ENCODE measurements at places on chromosomes 11 and 22.

DNA sequence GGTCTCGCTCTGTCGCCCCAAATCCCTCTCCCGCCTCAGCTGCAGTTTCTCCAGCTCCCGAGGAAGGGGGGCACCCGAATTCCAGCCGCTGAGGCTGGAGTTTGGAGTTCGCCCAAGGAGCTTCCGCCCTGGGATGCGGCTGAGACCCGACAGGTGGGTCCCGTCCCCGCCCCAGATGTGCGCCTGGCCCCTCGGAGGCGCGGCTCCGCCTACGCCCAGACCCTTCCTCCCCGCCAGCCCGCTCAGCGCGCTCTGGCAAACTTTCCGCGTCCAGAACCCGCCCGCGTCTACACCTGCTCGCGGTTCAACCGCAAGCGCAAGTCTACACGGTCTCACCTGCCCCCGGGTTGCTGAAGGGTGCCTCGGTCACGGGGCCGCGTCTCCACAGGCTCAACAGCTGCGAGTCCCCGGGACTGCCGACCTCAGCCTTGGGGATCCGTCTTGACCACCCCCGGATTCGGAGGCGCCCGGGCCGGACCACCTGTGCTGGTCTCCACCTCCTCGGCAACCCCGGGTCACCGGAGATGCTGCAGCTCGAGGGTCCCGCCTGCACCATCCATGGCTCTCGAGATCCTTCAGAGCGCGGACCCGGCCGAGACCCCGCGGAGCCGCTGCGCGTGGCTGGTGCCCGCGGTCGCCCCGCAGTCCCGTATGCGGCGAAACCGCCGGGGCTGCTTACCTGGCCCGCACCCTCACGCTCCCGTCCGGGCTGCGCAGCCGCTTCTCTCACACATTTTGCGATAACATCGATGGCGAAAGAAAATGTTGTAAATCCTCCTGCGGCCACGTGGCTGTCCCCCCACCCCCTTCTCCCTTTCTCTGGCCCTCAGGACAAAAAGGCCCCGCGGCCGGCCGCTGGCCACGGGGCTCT, 63.6 kb downstream of the NFAM1 start:
- DNase-seq = no peak

GRCh38 chr11:19366992-19367709, 126.4 kb upstream of the E2F8 start:
- DNase-seq = no peak

GRCh38 chr11:103942646-103943045, 93.8 kb upstream of the DDI1 start:
- no peak for DNase-seq

DNA sequence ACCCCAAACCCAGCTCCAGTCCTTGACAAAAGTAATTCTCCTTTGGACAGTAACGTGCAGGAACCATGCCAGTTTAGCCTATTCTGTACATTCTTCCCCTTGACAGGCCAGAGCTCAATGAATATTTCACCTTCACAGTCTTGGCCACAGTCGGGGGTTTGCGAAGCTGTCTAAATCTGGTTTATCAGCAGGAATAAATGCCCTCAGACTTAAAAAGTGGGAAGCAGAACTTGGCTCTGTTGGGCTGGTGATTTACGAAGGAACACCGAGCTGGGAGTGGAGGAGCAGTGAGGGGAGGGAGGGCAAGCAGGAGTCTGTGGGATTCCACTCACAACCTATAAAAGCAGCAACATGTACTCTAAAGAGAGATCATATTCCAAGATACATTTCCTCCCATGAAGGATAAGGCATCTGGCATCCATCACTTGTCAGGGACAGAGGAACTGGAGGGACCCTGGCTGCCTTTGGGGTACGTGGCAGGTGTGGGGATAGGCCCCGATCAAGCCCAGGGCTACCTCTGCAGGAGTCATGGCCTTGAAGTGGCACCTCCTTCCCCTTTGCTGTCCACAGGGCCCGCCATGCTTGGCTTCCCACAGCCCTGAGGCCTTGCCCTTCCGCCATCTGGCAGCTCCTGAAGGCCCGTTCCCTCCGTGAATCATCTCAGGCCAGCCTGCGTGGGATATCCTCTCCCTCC, 154.3 kb downstream of the ADAMTS15 start:
- no peak for DNase-seq

DNA sequence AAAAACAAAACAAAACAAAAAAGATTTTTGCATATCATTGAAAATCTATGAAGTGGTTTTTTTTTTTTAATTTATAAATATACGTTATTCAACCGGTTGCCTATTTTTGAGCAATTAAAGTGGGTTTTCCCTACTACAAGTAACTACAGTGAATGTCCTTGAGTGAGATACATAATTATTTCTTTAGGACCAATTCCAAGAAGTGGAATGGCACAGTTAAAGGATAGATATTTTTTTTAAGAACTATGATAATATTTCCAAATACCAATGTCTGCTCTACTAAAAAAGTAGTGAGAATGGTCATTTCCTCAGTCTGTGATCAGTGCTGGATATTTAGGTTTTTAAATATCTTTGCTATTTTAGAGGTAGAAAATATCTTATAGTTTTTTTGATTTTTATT, 118.8 kb downstream of the TEAD1 start:
- no peak for DNase-seq

DNA sequence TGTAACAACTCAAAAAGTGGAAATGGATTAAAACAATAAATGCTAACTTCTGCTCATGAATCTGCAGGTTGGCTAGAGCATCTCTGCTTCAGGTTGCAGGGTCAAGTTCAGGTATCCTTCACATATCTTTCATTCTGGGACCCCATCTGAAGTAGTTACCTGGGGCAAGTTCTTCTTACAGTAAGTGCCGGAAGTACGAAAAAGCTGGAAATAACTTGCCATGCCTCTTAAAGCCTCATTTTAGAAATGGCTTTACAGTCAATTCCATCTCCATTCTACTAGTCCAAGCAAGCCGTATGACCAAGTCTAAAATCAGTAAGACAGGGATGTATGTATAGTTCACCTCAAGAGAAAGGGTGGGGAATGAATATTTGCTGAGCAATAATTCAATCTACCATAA, 93.7 kb downstream of the FCHSD2 start:
- no peak for DNase-seq

DNA sequence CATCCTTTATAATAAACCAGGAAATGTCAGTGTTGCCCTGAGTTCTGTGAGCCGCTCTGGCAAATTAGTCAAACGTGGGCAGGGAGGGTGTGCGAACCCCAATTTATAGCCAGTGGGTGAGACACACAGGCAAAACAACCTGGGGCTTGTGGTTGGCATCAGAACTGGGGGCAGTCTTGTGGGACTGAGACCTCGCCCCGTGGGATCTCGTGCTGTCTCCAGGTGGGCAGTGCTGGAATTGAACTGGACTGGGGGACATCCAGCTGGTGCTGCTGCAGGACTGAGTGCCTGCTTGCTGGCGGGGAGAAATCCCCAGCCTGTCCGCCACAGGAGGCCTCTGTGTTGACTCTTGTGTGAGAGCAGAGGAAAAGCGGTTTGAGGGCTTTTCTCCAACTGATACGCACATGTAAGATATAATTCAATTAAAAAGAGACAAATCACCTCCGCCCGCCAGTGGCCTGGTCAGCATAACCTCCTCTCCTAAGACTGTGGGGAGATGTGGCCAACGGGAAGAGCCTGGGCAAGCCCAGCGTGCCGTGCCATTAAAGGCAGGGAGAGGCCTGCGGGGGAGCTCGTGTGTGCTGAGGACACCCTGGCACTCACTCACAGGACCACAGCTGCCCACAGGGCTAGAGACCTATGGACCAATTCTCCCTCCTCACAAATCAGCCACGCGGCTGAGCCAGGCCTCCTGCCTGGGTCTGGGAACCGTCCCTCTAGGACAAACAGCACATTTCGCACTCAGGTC, 18.4 kb downstream of the SULT4A1 start:
- DNase-seq = no peak

- no peak for DNase-seq
These were observed 1.1 kb downstream of the MTMR2 start for GRCh38 chr11:95922536-95923438.

- no peak for DNase-seq
These were observed 61.6 kb downstream of the METTL15 start for GRCh38 chr11:28169816-28170215.

DNA sequence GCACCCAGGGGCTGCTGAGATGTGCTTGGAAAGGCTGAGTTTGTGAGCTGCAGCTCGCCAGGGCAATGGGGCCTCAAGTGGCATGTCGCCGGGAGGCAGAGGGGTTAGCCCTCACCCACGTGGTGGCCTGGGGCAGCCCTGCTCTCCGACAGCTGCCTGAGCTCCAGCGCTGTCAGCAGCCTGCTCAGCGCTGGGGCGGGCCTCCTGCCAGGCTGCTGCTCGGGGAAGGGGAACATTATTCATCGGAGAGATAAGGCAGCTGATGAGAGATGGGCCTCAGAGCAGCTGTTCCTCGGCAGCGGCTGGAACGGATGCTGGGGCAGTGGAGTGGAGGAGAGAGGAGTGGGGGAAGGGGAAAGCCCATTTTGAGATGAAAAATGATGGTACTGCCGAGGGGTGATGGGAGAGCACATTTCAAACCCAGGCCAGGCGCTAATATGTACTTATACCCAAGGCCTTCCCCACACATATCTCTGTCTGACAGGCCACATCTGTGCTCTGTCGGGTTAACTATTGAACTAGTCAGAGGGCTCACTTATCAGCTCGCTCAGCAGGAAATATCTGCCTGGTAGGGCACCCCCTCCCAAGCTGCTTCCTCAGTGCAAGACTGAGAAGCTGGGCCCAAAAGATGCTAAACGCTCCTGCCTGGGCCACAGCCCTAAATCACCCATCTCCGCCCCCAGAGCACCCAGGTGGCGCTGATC, 79.5 kb downstream of the TIMP3 start:
- DNase-seq = no peak

DNA sequence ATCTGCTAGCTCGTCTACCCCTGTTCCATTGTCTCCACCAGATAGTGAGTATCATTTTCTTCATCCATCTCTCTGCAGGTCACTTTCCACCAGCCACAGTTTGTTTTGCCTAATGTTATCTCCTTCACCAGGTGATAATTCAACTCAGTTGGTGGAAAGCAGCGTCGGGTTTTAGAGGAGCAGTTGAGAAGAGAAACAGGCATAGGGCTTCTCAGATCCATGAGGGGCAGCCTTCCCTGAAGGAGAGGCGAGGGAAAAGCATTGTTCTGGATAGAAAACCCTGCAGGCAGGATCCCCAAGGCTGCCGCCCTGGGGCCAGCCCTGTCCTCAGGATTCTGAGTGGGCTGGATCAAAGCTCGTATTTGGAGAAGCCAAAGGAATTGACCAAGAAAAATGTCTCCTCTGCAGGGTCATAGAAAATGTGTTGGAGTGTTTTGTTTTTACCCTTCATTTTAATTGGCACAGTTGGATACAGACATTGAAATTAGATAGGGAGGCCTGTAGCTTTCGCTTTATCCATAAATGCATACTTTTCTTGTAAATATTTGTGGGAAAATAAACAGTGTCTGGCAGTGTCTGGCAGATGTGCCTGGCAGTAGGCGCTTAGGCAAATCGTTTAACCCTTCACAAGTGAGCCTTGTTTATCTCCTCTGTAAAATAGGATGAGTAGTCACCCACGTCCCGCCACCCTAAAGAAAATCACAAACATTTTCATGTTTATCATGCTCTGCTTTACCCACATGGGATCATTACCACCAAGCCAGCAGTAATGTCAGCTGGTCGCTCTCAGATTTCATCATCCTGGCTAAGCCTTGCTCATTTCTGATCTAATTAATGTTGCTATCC, 73.4 kb upstream of the TTC12 start:
- DNase-seq = no peak

DNA sequence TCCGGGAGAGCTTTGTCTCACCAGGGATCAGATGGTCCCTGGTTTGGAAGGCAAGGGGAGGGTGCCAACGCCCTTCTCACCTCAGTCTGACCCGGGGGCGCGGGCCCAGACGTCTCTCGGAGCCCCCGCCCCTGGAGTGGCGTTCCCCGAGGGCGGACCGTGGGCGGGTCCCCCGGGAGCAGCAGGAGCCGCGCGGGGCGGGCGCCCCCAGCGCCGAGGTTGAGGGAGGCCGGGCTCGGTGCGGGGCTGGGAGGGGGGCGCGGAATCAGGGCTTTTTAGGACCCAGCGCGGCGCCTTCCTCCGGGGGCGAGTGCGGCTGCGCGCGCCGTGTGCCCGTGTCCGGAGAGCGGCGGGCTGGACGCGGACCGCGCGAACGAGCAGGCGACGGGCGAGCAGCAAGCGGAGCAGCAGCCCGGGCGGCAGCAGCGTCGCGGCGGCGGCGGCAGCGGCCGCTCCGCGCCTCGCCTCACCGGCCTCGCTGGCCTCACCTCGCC, at the start of gene KCNC1:
Gene KCNC1 (plus strand): TSS at position 364 of the 494 bp plus-strand sequence. CDS start 1,222 bp downstream, outside the sequence.
- DNase-seq = no peak

- no peak for DNase-seq
These were observed 35.5 kb upstream of the CCDC188 start for GRCh38 chr22:20186183-20186870.

DNA sequence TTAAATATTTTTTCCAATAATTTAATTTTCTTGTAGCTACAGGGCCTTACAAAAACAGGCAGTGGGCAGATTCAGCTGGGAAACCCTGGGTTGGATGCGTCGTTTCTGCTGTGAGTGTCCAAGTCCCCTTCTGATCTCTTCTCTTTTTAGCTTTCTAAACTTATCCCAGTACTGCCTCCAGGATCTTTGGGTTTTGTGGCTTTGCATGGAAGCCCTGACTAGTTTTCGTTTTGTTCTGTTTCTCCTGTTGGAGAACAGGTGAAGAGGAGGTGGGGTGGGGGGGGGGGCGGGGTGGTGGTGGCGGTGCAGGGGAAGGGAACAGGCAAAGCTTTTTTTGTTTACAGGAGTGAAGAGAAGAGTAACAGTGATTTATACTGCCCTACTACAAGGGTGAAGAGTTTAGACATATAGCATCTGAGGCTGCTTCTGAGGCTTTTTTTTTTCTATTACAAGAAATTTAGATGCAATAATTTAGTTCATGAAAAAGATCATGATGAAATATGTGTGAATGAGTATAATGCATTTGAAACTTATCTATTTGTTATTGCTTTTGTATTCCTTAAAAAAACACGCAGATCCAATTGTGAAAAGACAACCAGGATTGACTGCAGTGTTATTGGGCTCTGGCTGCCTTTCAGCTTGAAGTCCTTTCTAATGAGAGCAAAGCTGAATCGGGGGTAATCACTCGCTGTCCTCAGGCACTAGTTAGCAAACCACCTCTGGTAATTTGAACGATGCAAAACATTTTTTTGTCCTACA, 142.9 kb downstream of the NCAM1 start:
- DNase-seq = no peak

DNA sequence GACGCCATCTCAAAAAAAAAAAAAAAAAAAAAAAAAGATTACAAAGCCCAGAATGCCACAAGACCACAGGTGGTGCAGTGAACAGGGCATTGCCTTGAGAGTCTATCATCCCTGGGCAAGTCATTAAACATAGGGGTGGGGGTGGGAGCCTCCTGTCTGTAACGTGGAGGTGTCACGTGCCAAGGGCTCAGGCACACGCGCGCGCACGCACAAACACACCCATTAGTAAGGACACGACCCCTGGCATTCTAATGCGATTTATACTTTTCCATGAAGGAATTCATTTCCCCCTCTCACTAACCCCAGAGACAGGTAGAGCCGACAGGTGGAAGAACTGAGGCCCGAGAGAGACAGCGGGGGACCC, 5.8 kb upstream of the GCAT start:
- DNase-seq = no peak

- DNase-seq = no peak
These were observed 8.7 kb upstream of the GSTP1 start for GRCh38 chr11:67574938-67575337.

Measured in GM12892 (cell line).